Mucosa of descending colon (tissue), 3 donors: ENCODE measurements at places on chromosomes 5 and 9. TPM values are rescaled to one million over a fixed set of nuclear protein-coding genes. Genes with fewer than 3 reads are reported as not detected.

SLC46A2 gene
- 0.16 TPM for total RNA-seq

SPAAR gene
- 2.0 TPM for total RNA-seq

KIF2A gene
- 43.3 TPM for total RNA-seq

PPP1R26 gene
- total RNA-seq: 16.4 TPM

OGN gene
- 6.6 TPM for total RNA-seq

GLIPR2 gene
- 58.4 TPM for total RNA-seq

GRIN1 gene
- total RNA-seq: 0.36 TPM

MRPS2 gene
- 27.3 TPM for total RNA-seq

ANKRD55 gene
- total RNA-seq: not detected

LHX6 gene
- total RNA-seq: 2.0 TPM
